ENCODE measurements at places on chromosomes 1 and 21.

- DNase-seq, result no peak
Measured at GRCh38 chr1:205676597-205676996, 3.7 kb downstream of the SLC45A3 start.

DNA sequence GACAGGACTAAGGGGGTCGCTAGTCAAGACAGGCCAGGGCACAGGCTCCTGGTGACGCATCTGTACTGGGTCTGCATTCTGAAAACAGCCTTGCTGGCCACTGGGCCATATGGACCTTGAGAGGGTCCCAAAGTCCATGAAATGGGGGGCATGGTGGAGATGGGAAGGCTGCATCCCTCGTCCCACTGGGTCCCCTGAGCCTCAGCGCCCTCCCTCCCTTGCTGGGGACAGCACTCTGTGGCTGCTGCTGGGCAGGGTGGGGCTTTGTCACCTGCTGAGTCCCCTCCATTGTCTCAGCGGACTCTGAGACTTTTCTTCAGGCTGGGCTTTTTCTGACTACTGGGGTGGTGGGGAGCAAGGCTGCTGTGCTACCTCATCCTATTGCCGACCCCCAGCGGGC is 205.2 kb downstream of the RHOU start:
- no peak for DNase-seq

DNA sequence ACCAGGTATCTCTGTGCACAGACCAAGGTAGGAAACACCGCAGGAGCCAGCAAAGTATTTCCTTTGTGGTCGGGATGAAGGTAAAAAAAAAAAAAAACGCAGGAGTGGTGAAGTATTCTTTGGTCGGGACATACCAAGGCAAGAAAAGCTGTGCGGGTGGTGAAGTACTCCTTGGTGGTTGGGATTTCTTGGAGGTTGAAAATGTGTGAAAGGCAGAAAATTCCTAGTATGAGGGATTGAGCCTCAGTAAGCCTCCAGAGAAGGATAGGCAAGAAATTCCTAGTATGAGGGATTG is 802.6 kb downstream of the PLA2G4A start:
- DNase-seq, result no peak

- peak; percentile 86 for DNase-seq
Measured at GRCh38 chr1:184388319-184388889, 1.6 kb downstream of the C1orf21 start.

GRCh38 chr1:39085174-39085573 is 59.0 kb downstream of the NDUFS5 start:
- DNase-seq, result no peak

DNA sequence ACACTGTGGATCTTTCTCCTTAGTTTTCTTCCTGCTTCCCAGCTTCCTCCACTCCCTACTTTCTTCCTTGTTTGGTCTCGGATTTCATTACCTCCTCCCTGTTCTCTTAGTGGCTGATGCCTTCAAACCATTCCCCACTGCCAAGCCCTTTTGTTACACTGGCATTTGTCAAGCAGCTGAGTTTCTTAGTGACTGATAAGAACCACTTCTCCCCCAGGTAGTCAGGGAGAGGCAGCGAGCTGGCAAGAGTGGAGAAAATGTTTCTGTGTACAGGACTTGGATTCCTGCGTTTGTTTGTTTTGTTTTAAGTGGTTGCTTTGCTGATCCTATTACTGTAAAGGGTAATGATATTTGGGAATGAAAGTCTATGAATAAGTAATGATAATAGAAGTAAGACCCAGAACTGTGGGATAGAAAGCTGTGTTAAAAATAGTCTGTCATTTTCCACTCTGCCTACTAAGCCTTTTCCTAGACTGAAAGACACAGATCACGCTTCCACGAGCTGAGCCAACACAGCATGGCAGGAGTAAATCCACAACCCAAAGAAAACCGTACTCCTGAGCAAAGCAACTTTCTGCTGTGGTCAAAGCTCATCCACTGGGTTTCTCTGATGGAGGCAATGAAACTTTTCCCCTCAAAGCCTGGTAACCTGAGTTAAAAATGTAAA is 10.1 kb upstream of the SERTAD4 start:
- no peak for DNase-seq

- DNase-seq, result no peak
Measured at GRCh38 chr1:167605576-167605975, 24.5 kb upstream of the RCSD1 start.

DNA sequence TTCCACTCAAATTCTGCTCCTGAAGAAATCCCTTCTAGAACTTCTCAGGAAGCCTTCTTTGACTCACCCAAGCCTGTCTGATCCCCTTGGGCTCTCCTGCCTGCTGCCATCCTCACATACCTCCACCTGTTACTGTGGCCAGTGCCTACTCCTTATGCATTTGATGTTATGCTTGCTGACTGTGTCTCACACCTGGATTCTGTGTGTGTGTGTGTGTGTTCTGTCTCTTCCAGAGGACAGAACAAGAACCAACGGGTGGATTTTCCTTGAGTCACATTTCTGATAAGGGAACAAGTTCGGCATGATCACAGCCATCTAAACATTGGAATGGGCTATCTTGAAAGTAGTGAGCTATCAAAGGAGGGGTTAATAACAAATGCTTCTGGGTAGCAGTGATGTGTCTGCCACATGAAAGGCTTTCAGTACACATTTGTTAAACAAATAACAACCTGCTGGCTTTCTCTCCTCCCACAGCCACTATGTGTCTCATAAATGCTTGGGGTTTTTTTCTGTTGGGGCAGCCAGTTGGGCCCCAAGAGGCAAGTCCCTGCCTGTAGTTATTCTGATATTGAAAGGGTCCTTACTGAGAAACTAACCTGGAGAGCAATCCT is 8.9 kb upstream of the GPR37L1 start:
- DNase-seq, result no peak

DNA sequence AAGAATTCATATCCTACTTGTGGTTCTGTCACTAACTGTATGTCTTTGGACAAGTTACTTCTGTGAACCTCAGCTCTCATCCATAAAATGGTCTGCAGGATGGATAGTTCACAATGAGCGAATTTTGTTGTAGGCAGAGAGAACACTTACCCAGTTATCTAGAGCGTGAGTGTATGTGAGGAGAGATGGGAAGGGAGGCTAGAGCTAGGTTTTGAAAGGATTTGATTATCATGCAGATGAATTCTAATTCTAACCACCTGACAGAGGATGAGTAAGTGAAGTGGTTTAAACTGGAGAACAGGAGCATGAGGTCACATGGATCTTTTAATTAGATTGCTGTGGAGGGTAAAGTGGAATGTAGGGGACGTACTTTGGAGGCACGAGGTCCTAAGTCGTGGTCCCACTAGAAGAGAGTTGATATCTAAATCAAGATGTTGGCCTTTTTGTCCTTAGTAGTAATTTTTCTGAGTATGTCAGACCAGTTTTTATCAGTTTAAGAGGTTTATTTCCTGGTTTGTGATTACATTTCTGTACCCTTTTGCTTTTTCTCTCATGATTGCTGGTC is 5.0 kb downstream of the SUCO start:
- peak; percentile 25 for DNase-seq

- DNase-seq, result no peak
Measured at GRCh38 chr21:25416669-25417068, 190.6 kb downstream of the MRPL39 start.

GRCh38 chr1:170063109-170063826 is 11.2 kb downstream of the KIFAP3 start:
- no peak for DNase-seq

- DNase-seq, result no peak
Measured at GRCh38 chr1:206551986-206552326, 44.6 kb downstream of the RASSF5 start.

DNA sequence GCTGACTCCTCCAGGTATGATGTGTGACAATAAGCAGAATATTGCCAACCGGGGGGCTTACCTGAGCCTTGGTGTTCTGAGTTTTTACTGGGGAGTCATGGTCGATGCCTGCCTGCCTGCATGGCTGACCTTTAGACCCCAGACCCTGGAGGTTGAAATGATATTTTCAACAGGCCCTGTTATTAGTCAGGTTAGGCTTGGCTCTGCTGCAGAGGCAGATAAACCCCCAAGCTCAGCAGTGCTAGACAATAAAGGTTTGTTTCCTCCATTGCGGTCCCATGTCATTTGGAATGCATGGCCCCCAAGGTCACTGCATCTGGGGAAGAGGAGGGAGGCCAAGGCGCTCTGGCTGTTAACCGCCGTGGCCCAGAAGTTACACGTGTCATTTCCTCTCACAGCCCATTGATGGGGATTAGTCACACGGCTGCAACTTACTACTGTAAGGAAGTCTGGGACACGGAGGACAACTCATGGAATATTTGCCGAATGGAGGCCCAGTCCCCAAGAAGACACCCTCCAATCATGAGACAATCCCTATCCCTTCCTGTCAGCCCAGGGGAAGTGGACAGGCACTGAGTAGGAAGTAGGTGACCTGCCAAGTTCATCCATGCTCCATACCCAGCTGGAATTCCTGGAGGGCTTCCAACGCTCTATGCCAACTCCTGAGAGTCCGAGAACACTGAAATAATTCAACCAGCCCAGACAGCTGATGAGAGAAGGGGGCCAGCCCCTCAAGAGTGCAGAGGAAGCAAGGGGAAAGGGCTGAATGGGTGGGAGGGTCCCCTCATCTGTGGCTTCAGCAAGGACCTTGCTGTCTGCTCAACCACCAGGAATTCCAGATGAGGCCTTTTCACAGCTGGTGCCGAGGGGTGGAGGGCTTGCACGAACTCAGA is 97.3 kb downstream of the TAS1R2 start:
- DNase-seq, result no peak

GRCh38 chr1:205766038-205766437 is 9.2 kb downstream of the RAB29 start:
- DNase-seq, result peak; percentile 60

GRCh38 chr1:42618866-42619265 is 39.4 kb upstream of the PPIH start:
- DNase-seq, result no peak

GRCh38 chr1:85062425-85063026 is 14.2 kb upstream of the MCOLN3 start:
- no peak for DNase-seq

DNA sequence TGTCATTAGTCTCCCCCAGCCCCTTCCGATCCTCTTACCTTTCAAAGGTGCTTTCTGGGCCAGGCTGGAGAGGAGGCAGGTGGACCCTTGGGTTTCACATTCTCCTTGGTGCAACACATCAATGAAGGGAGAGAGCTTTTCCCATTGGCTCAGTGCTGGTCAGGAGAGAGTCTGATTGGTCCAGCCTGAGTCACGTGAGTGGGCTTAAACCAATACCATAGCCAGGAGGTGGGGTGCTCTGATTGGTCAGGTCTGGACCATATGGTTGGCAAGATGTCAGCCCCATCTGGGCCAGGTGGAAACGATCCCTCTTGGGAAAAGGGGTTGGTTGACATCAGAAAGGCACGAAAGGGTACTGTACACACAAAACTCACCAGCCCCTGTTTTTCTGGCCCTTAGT is 44.8 kb upstream of the ABCG1 start:
- DNase-seq, result no peak

DNA sequence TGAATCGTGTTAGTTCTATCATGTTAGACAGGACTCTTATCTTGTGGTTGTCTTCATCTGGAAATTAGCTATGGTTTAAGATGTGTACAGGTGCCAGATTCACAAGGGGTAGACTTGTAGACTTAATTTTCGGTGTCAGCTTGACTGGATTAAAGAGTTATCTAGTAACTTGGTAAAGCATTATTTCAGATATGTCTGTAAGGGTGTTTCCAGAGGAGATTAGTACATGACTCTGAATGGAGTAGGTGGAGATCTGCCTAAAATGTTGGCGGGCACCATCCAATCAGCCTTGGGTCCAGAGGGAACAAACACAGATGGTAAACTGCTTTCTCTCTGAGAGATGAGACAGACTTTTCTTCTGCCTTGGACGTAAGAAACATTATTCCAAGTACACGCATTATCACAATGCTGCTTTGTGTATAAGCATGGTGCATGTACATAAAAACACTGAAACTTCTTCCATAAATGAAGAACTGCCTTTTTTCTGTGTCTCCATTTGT is 434.6 kb downstream of the SMYD3 start:
- no peak for DNase-seq

GRCh38 chr1:226778657-226779058 is 39.6 kb upstream of the ITPKB start:
- DNase-seq, result peak; percentile 71

DNA sequence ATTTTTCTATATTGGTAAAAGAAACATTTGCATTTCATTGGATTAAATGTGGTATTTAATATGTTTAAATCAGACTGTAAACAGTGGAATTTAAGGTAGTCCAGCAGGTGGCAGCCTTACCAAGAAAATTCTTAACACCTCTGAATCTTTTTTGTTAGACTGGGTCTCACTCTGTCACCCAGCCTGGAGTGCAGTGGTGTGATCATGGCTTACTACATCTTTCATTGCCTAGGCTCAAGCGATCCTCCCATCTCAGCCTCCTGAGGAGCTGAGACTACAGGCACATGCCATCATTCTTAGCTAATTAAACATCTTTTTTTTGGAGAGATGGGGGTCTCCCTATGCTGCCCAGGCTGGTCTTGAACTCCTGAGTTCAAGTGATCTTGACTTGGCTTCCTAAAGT is 98.8 kb downstream of the RABGAP1L start:
- peak; percentile 35 for DNase-seq

DNA sequence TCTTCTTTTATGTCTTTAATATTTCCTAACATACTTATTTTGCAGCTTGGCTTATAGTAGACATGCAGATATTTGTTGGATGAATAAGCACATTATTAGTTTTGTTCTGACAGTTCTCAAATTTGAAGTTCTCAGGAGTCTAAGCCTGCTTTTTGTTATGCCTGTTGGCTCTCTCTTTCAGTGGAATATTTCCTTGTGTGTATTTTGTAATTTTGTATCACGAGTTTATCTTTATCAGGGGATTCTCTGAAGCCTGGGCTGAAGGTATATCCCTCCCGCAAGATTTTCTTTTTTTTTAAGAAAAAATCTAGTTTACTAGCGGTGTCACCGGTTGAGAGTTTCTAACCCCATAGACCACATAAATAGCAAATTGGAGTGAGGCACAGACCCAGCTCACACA is 105.9 kb downstream of the RGL1 start:
- no peak for DNase-seq

GRCh38 chr1:222369148-222369547 is 178.8 kb downstream of the HHIPL2 start:
- no peak for DNase-seq

DNA sequence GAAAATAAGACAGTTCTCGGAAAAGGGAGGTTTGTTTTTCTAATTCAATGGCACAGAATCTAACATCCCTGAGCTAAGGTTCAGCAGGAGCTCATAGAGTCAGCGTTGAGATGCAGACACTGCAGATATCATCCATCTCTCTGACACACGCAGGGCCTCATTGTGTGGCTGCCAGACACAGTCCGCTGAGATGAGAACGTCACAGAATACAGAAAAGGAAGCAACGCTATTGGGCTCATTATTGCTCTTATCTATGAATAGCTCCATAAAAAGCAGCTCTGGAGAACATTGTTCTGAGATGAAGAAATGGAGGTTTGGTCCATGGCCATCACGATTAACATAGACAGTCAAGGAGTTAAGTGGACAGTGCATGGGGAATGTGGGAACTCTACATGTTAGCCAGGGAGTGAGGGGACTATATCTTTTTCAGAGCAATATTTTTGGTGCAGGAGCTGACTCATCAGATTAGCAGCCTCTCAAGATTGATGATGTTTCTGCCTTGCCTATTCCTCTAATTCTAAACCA is 771.6 kb upstream of the CXADR start:
- no peak for DNase-seq

Data from fibroblast of skin of right quadriceps (primary cell).